Myocyte (in vitro differentiated cells): ENCODE measurements at places on chromosomes 12 and 14. TPM values are rescaled to one million over a fixed set of nuclear protein-coding genes. Genes with fewer than 3 reads are reported as not detected.

- peak; percentile 74 for DNase-seq
These were observed 13.7 kb downstream of the POMT2 start for GRCh38 chr14:77306851-77307496.

DNA sequence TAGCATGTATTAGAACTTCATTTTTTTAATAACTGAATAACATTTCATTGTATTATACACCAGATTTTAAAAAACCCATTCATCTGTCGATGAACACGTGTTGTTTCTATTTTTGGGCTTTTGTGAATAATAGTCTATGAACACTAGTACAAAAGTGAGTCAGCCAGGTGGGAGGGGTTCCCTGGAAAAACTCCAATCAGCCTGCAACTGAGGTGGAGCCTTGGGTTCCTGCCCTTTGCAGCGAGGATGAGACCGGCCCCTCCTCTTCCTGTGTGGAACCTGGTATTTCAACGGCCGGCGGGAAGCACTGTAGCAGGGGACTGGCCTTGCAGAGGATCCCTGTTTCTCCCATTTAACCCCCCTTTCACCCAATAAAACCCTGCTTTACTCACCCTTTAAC, 56.1 kb downstream of the LMNTD1 start:
- DNase-seq, result peak; percentile 28

GRCh38 chr12:86139671-86140070, 116.5 kb downstream of the MGAT4C start:
- DNase-seq, result no peak

- DNase-seq, result no peak
These were observed 46.0 kb upstream of the EVL start for GRCh38 chr14:100019156-100019744.

- DNase-seq, result peak; percentile 28
These were observed 42.2 kb upstream of the FBXO33 start for GRCh38 chr14:39474416-39474911.

GRCh38 chr12:116435984-116436383, 123.2 kb upstream of the MAP1LC3B2 start:
- DNase-seq, result no peak

DNA sequence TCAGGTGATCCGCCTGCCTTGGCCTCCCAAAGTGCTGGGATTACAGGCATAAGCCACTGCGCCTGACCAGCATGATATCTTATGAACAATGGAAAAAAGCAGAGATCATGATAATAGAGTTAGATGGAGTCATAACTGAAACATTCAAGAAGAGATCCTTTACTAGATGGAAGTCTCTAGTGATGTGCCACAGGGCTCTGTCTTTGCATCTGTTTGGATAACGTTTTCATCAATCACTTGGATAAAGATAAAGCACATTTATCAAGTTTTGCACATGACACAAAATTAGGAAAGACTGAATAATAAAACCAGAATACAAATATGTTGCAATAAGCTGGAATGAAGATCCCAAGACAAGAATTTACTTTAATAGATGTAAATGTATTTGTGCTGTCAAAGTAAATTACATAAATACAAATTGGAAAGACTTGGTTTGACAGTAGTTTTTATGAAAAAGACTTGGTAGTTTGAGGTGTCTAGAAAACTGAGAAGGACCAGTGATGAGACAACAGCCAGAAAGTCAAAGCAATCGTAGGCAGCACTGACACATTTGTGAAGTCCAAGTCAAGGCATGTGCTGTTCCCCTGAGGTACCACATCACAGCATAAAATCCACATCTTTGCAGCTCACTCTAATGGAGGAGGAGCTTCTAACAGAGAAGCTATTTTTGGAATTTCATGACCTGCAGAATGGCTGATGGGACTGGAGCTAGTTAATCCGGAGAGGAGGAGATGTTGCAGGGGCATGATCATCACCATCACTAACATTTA, 28.5 kb downstream of the GPRC5A start:
- no peak for DNase-seq

DNA sequence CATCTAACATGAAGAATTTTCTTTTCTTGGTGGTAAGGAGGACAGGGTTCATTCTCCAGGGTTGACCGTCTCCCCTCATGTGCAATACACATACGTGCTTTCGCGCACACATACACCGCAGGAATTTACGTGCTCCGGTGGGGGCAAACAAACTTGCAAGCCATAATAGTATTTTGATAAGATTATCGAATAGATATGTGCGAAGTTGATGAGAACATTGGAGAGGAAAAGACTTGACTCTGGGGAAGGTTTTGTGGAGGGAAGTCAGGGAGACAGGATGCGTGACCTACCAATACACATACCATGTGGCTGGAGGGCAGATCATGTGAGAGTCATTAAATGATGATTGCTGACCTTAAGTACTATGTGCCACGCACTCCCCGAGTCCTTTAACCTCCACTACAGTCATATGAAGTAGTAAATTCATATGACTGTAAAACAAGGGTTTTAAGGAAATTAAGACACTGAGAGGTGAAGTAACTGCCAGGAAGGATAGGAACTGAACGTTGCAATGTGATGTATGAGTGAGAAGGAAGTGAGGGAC, 921 bp downstream of the RAD51B start:
- no peak for DNase-seq

GRCh38 chr12:112810235-112810917, 18.8 kb downstream of the RPH3A start:
- DNase-seq, result no peak

DNA sequence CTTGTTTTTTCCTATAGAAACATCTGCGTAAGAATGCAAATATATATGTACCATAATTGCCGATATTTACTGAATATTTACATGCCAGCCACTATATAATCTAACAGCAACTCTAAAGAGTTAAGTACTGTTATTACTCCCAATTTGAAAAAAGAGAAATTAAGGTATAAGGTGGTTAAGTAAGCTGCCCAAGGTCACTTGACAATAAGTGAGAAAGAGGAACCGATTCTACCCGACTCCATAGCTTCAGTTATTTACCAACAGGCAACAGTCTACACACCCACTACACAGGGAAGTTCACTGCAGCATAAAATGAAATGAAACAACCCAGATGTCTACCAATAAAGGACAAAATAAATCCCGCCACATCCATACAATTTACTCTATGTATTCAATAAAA, 1.1 kb downstream of the MIS18BP1 start:
- DNase-seq, result no peak

- DNase-seq, result no peak
These were observed 13.6 kb downstream of the PAH start for GRCh38 chr12:102903337-102904007.

- no peak for DNase-seq
These were observed 419.5 kb downstream of the TMEM121 start for GRCh38 chr14:105945896-105946295.

Gene OTX2
- not detected in 2 replicates for total RNA-seq

Gene KLC1
- 669 and 703 TPM in 2 replicates for total RNA-seq

Gene GPR65
- total RNA-seq, result 0.05 TPM in 1 of 2 replicates, not detected in the other
